GM06990 (cell line): ENCODE measurements at places on chromosomes 6 and 20.

- no peak for DNase-seq
Observed at GRCh38 chr6:150176659-150177058, 33.8 kb downstream of the PPP1R14C start.

- DNase-seq: no peak
Observed at GRCh38 chr20:24491041-24491756, 21.8 kb downstream of the SYNDIG1 start.

GRCh38 chr6:16007146-16007545, 121.7 kb upstream of the MYLIP start:
- no peak for DNase-seq

GRCh38 chr6:134272374-134272773, 45.5 kb downstream of the SGK1 start:
- DNase-seq: no peak

GRCh38 chr6:109182578-109182977, 87.3 kb downstream of the CEP57L1 start:
- DNase-seq: no peak

DNA sequence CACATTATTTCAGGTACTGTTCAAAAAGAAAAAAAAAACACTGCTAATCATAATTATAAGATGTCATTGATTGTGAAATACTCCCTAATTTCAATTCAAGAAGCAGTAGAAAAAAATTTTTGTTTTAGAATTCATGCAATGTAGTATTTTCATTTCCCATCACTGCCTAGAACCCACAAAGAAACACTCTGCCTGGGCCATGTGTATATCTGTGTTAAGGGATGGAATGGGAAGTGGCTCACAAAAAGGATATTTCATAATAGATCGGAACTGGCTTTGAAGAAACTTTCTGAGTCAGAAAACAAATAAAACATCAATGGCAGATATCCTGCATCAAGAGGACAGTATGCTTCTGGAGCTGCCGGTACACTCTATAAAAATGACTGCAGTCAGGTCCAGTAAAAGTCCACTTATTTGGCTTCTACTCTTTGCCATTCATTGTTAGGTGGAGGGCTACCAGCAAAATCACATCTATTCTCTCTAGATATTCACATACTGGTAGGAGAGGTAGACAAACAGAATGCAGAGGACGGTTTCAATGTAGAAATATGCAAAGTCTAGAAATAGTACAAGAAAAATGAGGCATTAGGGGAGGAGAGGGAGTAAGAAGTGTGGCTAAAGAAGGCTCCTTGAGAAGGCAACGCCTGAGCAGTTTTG, 135.0 kb upstream of the TNFAIP3 start:
- DNase-seq: no peak

GRCh38 chr20:62782149-62782892, 14.0 kb upstream of the MRGBP start:
- DNase-seq: no peak

- no peak for DNase-seq
Observed at GRCh38 chr6:32152769-32153563, 975 bp upstream of the PPT2 start.
